Stimulated activated CD4-positive, alpha-beta T cell treated with anti-CD3 and anti-CD28 coated beads, TNF-alpha, amount 100 ng/mL, for 24 hours (primary cell): ENCODE measurements at places on chromosomes 3 and 15.

DNA sequence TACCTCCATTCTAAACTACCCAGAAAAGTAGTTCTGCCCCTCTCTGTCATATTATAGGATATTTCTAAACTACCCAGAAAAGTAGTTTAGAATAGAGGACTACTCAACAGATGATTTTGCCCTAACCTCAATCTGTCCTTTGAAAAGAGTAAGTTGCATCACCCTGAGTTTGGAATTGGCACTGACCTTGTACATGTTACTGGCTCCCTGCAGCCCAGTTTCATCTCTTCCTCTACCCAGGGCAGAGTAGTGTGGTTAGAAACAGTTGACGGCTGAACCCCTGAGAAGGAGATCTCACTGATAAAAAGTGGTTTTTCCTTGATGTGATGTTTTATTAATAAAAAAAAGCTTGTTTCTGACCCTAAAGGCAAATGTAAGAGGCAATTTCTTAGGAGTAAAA is 340.5 kb upstream of the NECTIN3 start:
- no peak for DNase-seq

- no peak for DNase-seq
These were observed 8.4 kb downstream of the SHF start for GRCh38 chr15:45179221-45179985.

GRCh38 chr15:63086271-63086670 is 35.4 kb upstream of the LACTB start:
- DNase-seq = no peak

DNA sequence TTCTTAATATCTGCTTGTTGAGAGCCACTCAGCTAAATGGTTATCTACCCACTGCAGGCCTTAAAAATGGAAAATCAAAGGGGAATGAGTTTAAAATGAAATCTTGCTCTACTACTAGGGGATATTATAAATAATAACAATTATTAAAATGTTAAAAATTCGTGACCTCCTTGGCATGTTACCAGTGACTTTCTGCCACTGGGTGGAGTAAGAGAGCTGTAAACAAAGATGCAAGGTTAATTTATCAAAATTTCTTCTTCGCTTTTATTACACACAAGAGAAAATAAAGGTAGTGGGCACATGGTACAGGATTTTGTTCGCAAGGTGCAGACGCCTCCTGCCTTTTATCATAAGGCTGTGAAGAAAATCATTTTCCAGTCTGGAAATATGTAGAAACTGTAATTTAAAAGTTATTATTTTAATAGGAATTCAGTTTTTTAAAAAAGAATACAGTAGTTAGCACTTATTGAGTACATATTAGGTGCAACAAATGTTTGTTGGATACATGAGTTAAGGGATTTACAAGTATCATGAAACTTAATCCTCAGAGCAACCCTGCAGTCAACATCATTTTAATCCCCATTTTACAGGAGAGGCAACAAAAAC is 272.6 kb downstream of the SUCLG2 start:
- DNase-seq = no peak

DNA sequence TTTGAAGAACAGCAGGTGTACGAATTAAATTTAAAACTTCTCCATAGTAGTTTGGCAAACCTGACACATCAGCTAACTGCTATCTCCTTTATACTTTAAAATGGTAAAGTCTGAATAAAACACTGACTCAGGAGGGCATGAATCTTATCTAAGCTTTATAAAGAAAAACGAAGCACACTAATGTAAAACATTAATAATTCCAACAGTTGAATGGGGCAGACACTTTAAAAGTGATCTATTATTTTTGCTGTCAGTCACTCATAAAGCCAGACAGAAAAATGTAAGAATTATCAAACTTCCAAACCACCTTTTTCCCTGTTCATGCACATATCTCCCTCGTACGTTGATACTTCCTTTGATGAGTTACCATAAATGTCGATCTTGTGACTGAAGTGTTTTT is 2.6 kb downstream of the ARF4 start:
- DNase-seq = no peak

GRCh38 chr3:155701882-155702465 is 42.9 kb downstream of the PLCH1 start:
- DNase-seq = no peak
